ENCODE measurements at places on chromosomes 5 and 9.

DNA sequence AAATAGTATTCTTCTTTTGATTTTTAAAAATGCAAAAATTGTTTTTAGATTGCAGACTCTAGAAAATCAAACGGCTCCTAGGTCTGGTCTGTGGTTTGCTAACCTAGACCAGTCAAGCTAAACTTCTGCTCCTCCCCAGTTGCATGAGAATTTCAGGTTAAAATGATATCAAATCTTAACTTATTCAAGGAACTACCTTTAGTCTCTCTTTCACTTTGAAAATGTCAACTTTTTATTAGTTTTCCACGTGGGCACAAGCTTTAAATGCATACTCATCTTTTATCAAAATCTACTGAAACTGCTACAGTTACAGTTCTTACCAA lies 8.8 kb downstream of the CAMK4 start:
- no peak for DNase-seq

DNA sequence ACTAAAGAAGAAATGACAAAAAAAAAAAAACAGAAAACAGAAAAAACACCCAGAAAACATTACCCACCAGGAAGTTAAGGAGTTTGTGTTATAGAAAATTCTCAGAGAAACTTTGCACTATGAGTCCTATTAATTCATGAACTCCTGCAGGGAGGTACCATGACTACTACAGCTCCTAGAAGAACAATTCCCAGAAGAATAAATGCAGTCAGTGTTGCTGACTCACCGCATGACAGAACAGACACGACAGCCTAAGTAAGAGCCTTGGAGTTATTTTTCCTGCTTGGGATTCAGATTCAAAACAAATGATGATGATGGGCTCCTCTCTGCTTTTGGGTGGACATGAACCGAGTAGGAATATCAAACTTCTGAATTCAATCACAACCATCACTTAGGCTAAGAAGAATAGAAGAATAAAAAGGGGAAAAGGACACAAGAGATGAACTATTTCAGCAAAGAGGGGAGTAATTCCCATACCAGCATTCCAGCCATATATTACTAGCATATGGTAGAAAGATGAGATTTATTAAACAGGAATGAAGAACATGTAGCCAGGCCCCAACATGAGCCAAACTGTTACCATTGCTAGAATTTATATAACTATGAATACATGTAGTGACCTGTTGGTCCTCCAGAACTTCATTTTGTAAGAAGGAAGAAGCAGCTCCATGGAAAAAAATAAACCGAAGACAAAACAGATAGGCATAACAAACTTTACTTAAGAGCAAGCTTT lies 209.6 kb upstream of the PDE4D start:
- DNase-seq: no peak

DNA sequence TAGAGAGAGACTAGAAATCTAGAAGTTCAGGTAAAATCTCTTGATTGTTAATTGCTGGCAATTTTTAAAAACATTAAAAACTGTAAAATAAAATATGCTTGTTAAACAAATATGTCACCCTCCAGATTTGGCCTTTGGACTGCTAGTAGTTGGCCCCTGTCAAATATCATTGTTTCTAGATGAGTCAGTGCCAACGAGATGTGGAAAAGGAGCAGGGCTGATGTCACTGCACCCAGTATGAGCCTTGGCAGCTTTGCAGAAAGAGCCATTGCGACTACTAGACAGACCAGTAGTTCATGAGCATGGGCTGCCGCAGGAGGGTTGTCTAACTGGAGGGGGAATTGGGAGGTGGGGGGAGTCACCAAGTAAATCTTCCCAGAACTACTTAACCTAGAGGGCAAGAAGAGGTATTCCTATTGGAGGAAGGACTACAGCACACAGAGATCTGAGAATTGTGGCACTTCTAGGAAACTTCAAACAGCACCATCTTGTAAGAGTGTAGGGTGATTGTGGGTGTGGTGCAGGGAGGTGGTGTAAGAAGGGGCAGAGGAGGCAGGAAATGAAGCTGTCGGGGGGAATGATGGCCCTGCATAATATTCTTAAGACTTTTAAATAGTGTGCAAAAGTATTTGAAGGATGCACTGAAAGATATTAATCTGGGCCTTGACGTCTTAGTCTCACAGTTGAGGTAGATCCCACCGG lies 7.1 kb upstream of the DOCK2 start:
- DNase-seq: peak; percentile 23

DNA sequence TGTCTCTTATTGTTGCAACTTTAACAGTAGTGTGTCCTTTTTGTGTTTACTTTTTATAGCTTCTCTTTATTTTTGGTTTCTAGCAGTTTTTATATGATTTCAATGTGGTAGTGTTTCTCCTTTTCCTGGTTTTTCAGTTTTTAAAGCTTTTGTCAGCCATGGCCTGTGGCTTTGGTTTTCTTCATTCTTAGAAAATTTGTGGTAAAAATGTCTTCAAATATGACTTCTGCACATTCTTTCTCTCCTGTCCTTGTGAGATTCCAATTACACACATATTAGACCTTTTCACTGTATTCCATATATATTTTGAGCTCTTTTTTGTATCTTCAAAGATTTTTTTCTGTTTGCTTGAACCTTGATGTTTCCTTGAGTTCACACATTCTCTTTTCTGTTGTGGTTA lies 180.5 kb downstream of the CNTLN start:
- no peak for DNase-seq

GRCh38 chr5:106258591-106259125 lies 1412.1 kb downstream of the EFNA5 start:
- DNase-seq: no peak

DNA sequence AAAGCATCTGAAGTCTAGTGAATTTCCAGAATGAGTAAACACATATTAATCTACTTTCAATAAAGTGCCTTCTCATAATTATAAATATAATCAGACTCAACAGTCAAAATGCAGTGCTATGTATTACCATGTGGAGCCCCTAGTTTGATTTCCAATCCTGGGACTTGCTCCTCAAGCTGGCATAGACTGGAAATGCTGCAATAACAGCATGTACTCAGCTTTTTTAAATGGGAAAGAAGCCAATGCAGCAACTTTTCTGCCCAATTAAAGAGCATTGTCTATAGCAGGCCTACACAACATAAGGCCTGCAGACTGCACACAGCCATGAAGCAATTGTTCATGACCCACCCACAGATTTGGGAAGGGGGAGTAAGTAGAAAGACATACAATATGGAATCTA lies 103.2 kb downstream of the NR2F1-AS1 start:
- no peak for DNase-seq

- no peak for DNase-seq
Observed at GRCh38 chr9:108180541-108180940, 675.2 kb downstream of the ACTL7B start.

GRCh38 chr9:84822589-84823233 lies 153.2 kb downstream of the NTRK2 start:
- no peak for DNase-seq

- no peak for DNase-seq
Observed at GRCh38 chr9:16412740-16413139, 457.7 kb downstream of the BNC2 start.

DNA sequence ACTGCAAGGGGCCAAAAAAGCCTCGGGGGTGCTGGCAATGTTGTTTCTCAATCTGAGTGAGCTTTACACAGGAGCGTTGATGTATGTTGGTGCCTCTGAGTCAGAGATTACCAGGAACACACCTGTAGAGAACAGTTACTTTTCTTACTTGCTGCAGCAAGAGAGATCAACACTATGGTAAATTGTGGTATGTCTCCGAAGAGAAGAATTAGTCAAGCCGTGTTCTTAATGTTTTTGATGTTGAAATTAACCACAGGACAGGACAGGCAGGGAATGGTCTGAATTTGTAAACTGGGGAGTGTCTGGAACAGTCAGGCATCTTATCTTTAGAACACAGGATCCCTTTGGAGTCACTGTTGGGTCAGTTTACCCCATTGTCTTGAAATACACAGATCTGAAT lies 285.7 kb downstream of the DNAH5 start:
- DNase-seq: no peak

DNA sequence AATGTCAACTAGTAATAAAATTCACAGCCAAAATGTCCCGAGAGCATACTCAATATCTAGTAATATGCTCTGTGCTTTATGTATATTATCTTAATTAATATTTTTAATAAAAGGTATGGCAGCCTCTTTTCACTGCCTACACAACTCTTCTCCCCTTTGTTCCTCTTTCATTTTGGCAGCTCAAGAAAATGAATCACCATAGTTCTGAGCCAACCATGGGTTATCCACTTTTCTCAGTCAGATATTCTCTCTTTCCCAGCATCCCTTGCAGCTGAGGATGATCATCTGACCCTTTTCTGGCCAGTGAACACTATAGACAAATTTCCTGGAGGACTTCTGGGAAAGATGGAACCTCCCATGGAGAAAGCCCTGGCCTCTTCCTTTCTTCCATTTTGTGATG lies 8.2 kb upstream of the DOCK8 start:
- DNase-seq: no peak

DNA sequence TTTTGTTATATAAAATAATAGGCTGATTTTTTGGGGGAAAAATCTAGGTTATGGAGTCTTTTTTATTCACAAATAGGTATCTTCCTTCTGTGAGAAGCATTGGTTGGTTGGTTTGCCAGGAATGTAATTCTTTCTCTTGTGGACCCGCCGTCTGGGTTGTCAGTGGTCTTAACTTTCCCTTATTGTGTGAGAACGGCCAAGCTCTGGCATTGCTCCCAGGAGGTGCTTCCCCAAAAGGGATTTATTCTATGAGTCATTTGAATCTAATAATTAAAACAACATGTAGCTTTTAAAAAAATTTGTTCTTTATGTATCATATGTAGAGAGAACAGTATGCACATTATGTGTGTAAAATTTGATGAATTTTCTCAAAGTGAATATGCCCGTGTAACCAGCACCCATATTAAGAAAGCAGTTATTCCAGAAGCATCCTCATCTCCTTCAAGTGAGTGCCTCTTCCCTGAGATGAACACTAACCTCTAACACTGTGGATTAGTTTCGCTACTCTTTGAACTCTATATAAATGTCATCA lies 114.4 kb downstream of the MAST4 start:
- DNase-seq: no peak

- no peak for DNase-seq
Observed at GRCh38 chr5:178323961-178324360, 91.4 kb upstream of the PHYKPL start.

- no peak for DNase-seq
Observed at GRCh38 chr9:22379272-22379671, 67.4 kb upstream of the DMRTA1 start.

DNA sequence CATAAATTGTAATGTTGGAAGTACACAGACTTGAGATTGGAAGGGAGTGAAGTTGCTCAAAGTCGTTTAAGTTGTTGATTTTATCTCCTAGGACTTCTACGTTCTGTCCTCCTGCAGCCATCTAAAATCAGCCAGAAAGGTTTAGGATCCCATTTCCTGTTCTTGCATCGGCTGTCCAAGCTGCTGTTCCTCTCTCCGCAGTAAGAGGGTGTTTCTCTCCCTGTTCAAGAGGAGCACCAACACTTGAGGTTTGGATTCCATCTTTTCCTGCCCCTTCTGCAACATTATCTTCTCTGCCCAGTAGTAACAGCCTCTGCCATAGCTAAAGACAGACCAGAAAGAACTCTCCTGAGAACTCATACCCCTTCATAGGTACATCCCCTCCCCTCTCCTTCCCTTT lies 373.4 kb downstream of the GADD45G start:
- no peak for DNase-seq

- no peak for DNase-seq
Observed at GRCh38 chr5:9324348-9325077, 221.4 kb downstream of the SEMA5A start.

GRCh38 chr5:131514316-131515283 lies 120.4 kb downstream of the RAPGEF6 start:
- DNase-seq: no peak

GRCh38 chr5:179122411-179123108 lies 62.4 kb downstream of the ZNF354C start:
- DNase-seq: no peak

DNA sequence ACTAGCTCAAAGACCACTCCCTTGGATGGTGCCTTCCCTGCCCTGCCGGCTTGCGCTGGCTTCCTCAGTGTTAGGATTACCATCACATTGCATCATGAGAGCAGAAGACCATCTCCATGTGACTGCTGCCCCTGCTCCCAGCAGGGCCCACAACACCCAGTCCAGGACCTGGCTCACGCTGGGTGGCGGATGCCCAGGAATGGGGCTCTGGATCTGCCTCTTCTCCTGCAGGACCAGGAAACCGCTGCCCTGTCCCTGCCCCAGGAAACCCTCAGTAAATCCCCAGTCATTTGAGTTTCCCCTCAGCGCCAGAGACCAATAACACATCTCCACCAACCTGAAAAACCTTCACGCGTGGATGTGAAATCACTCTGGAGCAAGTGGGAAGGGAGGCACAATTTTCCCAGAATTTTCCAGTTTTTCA lies 3.3 kb upstream of the RNF44 start:
- peak; percentile 62 for DNase-seq

DNA sequence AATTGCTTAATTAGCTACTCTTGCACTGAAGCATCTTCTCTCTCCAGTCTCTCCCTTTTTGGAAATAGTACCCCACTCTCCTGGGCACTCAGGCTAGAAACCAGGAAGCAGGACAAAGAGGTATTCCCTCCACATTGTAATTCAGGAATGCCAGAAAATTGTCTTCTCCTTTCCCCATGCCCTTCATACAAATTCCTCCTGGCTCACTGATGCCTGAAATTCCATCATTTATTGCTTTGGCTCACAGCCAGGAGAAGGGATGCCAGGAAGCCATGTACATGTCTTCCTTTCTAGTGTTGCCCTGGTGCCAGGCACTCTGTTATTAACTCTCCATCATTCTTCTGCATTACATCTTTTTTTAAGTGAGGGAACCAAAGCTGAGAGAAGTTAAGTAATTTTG lies 716.5 kb upstream of the C9orf72 start:
- no peak for DNase-seq

DNA sequence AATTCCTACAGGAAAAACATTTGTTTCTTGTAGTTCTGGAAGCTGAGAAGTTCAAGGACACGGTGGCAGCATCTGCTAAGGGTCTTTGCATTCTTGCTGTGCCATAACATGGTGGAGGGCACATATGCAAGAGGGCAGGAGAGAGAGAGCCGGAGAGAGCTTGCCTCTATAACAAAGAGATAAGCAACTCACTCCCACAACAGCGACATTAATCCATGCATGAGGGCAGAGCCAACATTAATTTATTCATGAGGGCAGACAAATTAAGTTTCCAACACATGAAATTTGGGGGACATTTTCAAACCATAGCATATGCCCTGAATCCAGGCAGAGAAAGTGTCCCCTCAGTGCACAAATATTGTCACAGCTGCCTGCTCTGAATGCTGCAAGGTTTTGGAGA lies 4.4 kb upstream of the GTF3C5 start:
- no peak for DNase-seq

- DNase-seq: no peak
Observed at GRCh38 chr9:130298662-130299279, 33.2 kb downstream of the HMCN2 start.

GRCh38 chr5:132499440-132500243 lies 9.1 kb upstream of the IRF1 start:
- no peak for DNase-seq
